ENCODE measurements at places on chromosomes 11 and 22.

GRCh38 chr22:45698094-45698493 is 26.5 kb downstream of the ATXN10 start:
- DNase-seq, result no peak

DNA sequence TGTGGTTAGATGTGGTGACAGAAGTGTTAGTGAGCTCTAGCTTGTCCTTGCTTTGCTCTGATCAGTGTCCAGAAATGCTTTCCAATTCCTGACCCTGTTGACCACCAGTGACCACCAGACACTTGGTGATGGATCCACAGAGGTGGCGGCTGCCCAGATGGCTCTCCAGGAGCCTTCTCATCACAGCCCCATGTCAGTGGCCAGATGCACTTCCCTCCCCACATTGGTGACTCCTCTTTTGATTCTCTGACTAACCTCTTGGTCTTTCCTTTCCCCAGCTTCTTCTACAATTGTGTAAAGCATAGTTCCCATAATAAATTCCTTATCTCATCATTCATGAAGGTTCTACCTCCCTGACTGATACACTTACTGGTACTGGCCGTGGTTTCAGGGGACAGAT is 40.1 kb upstream of the CXCR5 start:
- no peak for DNase-seq

DNA sequence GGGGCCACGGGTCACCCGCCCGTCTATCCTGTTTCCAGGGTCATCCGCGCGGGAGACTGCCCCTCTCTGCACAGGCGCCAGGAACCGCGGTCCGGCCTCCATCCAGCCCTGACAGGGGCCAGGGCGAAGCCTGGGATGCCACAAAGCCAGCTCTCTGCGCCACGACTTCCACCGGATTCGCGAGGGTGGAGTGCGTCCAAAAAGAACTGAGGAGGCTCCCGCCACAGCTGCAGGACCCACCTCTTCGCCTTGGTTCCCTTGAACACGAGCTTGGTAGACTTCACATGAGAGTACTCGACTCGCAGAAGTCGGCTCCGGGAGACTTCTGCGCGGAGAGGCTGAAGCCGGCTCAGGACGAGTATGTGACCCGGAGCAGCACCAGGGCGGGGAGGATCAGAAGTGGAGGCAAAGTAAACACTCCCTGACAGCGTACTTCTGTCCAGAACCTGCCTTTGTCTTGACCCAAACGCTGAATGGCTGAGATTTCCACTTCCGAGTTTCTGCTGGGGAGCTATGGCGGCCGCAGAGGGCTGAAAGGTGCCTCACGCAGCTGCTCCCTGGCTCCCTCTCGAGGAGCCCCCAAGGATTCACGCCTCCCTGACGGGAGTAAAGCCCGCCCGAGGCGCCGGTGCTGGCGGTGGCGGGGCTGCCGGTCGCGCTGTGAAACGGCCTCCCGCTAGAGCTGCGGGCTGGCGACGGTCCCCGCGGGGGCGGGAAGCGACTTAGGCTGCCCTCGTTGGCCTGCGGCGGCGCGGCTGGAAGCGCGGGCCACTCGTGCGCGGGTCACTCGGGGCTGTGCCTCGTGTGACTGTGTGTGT is 4566.7 kb upstream of the OR11H1 start:
- no peak for DNase-seq

DNA sequence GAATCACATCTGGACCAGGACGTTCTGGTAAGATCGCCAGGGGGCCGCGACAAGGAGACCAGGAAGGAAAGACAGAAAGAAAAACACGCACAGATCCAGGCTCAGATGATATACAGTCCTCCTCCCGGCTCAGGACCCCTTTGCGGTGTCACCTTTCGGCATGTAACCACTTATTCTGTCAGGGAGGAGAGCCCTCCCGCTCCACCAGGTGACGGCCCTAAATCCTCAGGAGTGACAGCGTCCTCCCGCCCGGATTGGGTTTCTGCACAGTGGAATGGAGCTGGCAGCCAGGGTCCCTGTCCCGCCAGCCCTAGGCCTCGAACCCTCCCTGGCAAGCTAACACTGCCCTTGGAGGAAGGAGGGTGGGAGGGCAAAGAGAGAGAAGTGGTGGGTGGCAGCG is 24.3 kb upstream of the KCNQ1OT1 start:
- DNase-seq, result no peak

GRCh38 chr11:75420224-75421034 is 12.6 kb downstream of the KLHL35 start:
- no peak for DNase-seq

All from iris pigment epithelial cell (primary cell).